HCT116 (cell line): ENCODE measurements at places on chromosomes 1 and 21. TPM values are rescaled to one million over a fixed set of nuclear protein-coding genes. Genes with fewer than 3 reads are reported as not detected.
A peak's percentile ranks its signal among the peaks of the same experiment; 100 is the strongest.

GRCh38 chr1:233113009-233113879 is 162.8 kb downstream of the NTPCR start:
- H3K27ac ChIP-seq = peak overlapping the region; percentile 87
- H3K4me3 ChIP-seq = peak overlapping the region; percentile 30
- no peaks in the 10 kb centered on the region for H3K27me3 ChIP-seq
- no peaks in the 10 kb centered on the region for H3K36me3 ChIP-seq
- peaks cover 30% of the 10 kb centered on the region for H3K4me1 ChIP-seq

DNA sequence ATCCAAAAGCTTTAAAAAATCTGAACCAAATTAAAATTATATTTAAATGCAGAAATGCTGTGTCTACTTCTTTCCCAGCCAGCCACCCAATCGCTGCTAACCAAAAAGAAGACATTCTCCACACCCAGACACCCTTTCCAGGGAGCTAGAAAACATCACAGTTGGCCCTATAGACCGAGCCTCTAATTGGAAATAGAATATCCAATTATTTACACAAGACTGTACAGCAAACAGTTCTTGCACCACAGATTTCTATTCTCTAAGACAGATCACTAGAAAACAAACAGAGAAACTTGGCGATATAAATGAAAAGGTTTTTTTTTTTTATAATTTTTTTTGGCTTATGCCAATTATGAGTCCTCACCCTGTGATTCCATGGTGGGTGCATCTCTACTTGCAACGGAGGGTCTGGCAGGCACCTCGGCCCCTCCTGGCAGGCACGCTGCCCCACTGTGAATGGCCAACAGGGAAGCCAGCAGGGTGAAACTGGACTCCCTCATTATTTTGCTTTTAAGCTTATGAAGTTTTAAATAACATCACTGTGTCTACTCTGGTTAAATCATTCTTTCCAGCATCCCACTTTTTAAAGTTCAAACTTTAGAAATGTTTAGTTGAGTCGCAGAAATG is 29.2 kb downstream of the BCAR3 start:
- DNase-seq = no peak
- no peak overlapping the region for H3K4me3 ChIP-seq
- H3K27me3 ChIP-seq = no peaks in the 10 kb centered on the region
- H3K27ac ChIP-seq = no peak overlapping the region

The PMF1 gene
- total RNA-seq = 52.6 TPM

DNA sequence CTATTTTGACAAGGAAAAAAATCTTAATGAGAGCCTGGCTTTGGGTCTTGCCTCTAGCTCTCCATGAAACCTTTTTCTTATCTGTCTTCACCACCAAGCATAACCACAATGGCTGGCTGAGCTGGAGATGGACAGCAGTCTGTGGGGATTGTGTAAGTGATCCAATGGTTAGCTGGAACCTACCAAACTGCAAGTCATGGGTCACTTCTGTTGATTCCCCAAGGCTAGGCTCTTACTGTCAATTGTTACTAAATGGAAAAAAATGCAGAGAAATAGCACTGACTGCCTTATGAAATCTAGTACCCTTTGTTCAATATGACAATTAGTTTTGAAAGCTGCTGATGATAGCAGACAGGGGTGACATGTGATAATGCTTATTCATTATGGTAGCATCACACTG is 359.0 kb downstream of the ST6GALNAC3 start:
- no peak overlapping the region for H3K27ac ChIP-seq
- no peaks in the 10 kb centered on the region for H3K36me3 ChIP-seq
- no peak for DNase-seq
- H3K4me3 ChIP-seq = no peak overlapping the region
- H3K27me3 ChIP-seq = no peaks in the 10 kb centered on the region

The PTPN7 gene
- total RNA-seq = 0.76 TPM

The NBPF9 gene
- 17.2 TPM for total RNA-seq

DNA sequence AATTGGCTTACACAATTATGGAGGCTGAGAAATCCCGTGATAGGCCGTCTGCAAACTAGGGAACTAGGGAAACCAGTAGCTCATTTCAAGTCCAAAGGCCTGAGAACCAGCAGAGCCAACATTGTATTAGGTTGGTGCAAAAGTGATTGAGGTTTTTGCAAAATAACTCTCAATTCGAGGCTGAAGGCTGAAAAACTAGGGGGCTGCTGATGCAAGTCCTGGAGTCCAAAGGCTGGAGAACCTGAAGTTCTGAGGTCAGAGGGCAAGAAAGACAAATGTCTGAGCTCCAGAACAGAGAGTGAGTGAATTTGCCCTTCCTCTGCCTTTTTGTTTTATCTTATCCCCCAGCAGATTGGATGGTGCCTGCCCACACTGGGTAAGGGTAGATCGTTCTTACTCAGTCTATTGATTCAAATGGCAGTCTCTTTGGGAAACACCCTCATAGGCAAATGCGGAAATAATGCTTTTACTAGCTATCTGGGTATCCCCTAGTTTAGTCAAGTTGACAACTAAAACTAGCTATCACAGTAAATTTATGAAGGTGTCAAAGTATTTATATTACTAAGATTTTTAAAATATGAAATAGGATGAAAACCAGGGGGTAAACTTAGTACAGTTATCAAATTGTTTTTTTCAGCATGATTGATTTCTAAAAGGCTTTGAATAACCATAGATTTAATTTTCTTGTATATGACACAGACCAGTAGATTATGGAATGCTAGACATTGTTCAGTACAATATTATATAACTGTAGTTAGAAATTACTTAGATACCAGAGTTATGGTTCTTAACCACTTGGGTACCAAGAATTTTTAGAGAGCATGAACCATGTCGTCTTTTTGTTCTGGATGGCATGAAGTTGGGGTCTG is 15.4 kb downstream of the RABGAP1L start:
- no peaks in the 10 kb centered on the region for H3K27me3 ChIP-seq
- no peaks in the 10 kb centered on the region for H3K36me3 ChIP-seq
- no peak overlapping the region for H3K27ac ChIP-seq
- no peak for DNase-seq

The TMEM82 gene
- total RNA-seq = not detected

GRCh38 chr1:87638636-87639035 is 310.0 kb downstream of the LMO4 start:
- DNase-seq = no peak
- no peaks in the 10 kb centered on the region for H3K4me1 ChIP-seq
- no peaks in the 10 kb centered on the region for H3K27me3 ChIP-seq
- no peak overlapping the region for H3K4me3 ChIP-seq
- no peaks in the 10 kb centered on the region for H3K36me3 ChIP-seq
- no peak overlapping the region for H3K27ac ChIP-seq

The ALPL gene
- total RNA-seq = 0.61 TPM

DNA sequence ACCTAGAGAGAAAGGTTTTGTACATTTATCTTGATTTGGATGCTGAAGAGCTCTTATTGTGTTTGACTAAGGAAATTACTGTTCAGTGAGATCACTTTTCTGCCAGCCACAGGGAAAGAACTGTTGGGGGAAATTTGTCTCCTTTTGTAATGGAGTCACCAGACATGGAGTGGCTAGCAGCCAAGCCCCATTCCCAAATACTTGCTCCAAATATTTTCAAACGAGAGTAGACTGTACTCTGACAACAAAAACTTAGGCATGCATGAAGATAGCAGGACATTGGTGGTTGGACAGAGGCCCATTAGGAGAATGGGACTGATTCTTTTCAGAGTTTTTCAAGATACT is 21.1 kb downstream of the IPO9 start:
- H3K27ac ChIP-seq = peak overlapping the region; percentile 7; the same call in 1 of the 2 replicates
- H3K27me3 ChIP-seq = no peaks in the 10 kb centered on the region
- H3K4me3 ChIP-seq = no peak overlapping the region
- H3K36me3 ChIP-seq = peaks cover 36% of the 10 kb centered on the region
- no peak for DNase-seq
- H3K4me1 ChIP-seq = no peaks in the 10 kb centered on the region

- no peaks in the 10 kb centered on the region for H3K27me3 ChIP-seq
- H3K4me3 ChIP-seq = no peak overlapping the region
- peak overlapping the region; percentile 62 for H3K27ac ChIP-seq
- peaks cover 36% of the 10 kb centered on the region for H3K4me1 ChIP-seq
Measured at GRCh38 chr1:3312310-3312897, 142.1 kb upstream of the ARHGEF16 start.
